ENCODE measurements at places on chromosomes 6 and 20.

- DNase-seq, result no peak
Observed at GRCh38 chr6:119110601-119111548, 32.4 kb upstream of the FAM184A start.

GRCh38 chr6:167047554-167047953, 48.4 kb downstream of the CEP43 start:
- no peak for DNase-seq

DNA sequence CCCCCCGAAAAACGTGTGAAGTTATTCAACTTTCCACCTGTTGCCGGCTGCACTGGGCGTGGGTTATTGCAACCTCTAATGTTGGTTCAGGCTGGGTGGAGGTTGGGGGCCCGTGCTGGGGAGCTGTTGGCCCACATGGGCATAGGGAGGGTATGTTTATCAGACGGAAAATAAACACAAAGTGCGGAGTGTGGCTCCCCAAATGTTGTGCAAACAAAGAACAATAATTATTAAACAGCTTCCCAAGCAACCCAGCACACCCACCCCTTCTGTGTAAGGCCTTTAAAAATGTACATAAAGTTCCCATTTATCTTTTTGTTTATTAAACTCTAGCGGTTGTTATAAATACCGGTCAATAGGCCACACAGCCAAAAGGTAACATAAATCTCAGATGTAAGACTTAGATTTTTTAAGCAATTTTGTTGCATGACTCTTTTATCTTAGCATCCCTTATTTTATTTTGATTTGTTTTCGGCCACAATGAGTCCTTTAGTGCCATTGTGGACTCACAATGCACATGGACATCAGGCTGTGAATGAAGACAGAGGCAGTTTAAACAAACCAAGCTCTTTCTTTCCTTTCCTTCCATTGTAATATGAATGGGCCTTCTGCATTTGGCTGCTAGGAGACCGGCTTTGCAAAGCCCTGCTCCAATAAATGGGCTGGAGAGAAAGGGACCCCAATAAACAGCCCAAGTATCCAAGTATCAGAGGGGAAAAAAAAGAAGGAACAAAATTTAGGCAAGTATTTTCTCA, 6.9 kb upstream of the DLL1 start:
- DNase-seq, result no peak

DNA sequence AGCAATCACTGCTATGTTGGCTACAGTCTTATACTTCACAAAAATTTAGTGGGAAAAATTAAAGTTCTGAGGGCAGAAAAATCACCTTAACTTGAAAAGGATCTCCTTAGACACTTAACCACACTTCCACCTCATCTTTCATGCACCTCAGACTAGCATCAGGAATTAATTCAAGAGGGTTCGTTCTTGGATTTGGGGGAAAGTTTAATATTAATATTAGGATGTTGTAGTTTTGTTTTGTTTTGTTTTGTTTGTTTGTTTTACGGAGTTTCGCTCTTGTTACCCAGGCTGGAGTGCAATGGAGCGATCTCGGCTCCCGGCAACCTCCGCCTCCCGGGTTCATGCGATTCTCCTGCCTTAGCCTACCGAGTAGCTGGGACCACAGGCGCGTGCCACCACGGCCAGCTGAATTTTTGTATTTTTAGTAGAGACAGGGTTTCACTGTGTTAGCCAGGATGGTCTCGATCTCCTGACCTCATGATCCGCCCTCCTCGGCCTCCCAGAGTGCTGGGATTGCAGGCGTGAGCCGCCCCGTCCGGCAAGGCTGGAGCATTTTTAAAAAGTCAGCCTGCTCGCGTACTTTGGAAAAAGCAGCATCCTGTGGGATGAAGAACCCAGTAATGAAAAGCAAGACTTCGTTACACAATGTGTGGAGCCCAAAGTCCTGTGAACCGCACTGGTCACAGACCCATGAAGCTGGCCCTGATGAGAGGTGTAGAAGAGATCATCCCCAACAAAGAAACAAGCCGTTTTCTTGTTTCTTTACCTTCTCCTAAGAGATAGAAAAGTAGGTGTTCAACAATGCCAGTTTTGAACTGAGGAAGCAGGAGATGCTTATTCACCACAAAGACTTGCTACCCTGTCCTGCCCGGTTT, 194.9 kb downstream of the GPX5 start:
- DNase-seq, result no peak

DNA sequence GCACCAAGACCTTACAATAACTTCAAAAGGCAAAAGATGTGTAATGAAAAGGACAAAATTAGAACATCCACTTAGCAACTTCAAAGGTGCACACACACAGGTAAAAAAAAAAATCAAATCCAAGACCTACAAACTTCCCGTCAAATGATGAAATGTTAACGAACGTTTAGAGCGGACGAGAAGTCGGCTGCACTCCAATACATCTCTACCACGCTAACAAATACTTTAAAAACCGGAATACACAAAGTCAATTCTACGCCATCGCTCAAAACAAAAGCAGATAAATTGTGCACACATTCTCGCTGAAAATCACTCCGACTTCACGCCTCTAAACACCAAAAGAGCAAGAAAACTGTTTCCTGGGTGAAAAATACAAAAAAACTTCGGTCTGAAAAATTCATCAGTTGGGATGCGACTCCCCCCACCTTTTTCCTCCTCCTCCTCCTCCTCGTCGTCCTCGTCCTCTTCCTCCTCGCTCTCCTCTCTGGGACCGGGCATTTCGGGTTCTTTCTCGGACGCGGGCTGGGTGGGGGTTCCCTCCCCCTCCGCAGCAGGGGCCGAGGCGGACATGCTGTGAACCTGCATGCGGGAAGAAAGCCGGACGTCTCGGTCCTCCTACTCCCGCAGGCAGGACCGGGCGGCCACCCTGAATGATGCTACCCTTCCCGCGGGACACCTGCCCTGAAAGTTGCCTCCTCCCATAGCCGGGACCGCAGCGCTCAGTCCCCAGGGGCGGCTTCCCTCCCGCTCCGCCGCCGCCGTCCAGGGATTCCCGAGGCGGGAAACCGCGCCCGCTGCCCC, 712 bp downstream of the DEK start:
- no peak for DNase-seq

GRCh38 chr20:8853805-8854338, 215.0 kb upstream of the PLCB4 start:
- DNase-seq, result peak; percentile 23

GRCh38 chr6:28940294-28940857, 16.6 kb upstream of the TRIM27 start:
- DNase-seq, result no peak

GRCh38 chr6:122719176-122719575, 60.3 kb upstream of the FABP7 start:
- no peak for DNase-seq

GRCh38 chr20:1648101-1648500, 9.5 kb downstream of the SIRPG start:
- no peak for DNase-seq

DNA sequence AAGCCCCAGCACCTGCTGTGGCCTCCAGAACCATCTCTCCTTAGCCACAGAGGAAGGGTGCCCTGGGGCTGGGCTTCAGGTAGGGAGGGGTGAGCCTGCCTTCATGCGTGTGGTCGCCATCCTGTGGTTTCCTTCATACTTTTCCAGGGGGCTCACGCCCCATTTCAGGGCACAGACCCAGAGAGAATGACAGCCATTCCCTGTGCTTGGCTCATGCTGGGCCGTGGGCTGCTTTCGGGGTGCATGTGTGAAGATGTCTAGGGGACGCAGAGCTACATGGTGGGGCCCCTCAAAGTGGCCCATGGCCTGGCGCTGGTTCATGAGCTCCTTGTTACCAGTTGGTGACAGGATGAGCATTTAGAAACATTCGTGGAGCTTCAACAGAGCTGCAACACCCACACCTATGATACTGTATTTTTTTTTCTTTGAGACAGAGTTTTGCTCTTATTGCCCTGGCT, 190.3 kb upstream of the SLC24A3 start:
- DNase-seq, result no peak

DNA sequence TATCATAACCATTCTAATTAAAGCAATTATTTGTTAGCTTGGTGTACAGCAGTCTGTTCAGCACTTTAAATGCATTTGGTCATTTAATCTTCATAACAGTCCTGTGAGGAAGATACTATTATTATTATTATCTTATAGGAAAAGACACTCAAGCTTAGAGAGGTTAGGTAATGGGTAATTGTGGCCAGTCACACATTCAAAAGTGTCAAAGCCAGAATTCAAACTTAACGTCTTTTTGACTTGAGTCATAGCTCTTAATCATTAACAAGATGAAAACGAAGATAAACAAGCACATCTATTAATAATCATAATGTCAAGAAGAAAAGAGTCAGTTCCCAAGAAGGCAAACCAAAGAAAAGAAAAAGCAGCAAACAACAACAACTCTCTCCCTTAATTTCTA, 251.0 kb downstream of the SYNE1 start:
- DNase-seq, result no peak

DNA sequence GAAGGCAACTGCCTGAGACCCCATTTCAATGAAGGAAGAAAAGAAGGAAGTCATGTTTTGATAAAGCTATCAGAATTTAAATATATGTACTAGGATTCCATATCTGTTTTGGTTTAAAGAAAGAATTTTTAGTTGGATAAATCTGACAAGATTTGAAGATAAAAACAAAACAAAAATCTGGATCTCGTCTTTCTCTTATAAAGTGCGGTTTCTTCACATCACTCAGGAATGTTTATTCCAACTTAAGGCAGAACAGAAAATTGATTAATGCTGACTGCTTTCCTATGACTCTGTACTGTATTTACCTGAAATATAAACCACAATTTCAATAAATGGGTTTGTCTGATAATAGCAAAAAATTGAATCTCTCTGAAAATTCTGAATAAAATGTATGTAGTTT, 439.7 kb downstream of the RFPL4B start:
- no peak for DNase-seq

DNA sequence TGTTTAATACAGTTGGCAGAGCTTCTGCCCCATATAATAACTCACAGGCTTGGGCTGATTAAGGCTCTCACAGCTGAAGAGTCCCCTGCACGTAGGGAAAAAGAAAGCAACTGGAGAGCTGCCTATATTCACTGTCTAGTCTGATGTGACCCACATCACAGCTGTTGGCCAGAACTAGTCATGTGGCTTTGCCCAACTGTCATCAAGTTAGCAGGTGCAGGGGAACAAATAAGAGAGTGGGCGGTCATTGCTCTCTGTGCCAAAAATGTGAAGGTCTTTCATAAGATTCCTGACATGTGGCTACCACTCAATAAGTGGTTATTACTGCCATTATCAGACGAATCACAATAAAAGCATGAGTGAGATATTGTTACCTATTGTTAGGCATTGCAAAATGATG, 665.2 kb downstream of the DOK5 start:
- no peak for DNase-seq

DNA sequence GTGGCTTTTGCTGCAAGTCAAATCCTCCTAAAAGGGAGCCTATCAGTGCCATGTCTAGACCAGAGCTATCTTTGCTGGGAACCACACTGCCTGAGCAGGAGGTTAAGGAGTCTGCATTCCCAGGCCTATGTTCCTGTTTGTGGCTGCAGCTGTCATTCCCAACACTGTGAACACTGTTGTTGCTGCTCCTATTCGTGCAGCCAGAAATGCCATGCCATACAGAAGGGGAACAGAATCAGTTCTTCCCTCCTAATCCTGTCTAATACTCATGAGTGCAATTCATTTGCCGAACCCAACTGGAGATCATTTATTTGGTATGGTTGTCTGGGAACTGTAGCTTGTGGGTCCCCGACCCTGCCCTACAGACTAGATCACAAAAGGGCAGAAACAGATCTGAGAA, 406.5 kb upstream of the GJE1 start:
- no peak for DNase-seq

GRCh38 chr20:54123587-54124180, 50.1 kb downstream of the CYP24A1 start:
- DNase-seq, result peak; percentile 71

DNA sequence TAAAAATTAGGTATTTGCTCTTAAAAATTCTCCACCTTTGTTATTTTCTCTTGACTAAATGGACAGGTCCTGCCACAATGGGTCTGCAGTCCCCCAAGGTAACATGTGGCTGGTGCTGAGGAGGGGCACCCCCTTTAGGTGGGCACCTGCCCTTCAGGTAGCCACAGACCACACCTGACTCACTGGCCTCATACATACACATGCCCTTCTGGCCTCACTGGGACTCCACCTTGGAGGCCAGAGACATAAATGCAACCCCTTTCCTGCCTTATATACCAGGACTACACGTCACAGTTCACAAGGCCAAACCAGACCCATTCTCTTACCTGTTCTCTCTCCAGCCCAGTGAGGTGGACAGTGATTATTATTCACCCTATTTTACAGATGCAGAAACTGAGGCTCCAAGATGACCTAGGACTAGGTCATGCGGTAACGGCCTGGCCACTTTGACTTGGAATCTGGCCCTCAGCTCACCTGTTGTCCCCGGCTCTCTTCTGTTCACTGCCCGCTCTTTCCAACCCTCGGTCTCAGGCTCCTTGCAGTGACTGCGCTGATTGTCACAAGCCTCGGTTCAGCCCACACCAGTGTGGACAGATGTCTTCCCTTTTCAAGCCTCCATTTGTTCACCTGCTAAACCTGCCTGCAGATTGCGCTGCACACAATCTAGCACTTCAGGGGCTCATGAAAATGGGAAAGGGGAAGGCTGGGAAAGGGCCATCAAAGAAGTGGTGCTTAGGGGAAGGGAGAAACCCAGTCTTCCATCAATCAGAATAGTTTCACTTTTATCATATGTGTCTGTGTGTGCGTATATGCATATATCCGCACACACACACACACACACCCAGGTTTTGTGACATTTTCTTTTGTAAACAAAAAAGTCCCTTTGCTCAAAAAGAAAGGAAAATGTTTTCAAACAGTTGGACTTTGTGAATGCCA, 121.7 kb downstream of the BCAS1 start:
- DNase-seq, result no peak

DNA sequence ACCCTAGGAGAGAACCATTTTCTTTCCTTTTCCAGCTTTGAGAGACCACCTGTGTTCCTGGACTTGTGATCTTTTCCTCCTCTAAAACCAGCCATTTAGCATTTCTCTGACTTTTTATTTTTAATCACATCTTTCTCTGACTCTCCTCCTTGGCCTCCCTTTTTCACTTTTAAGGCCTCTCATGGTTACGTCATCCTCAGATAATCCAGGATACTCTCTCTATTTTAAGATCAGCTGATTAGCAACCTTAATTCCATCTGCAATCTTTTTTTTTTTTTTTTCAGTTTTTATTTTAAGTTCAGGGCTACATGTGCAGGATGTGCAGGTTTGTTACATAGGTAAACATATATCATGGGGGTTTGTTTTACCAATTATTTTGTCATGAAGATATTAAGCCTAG, 54.0 kb downstream of the RFPL4B start:
- no peak for DNase-seq

Data from H54 (cell line).